GM19239 (cell line): ENCODE measurements at places on chromosomes 16 and 17.

- no peak for DNase-seq
These were observed 3.5 kb downstream of the KCNJ16 start for GRCh38 chr17:70078549-70078948.

DNA sequence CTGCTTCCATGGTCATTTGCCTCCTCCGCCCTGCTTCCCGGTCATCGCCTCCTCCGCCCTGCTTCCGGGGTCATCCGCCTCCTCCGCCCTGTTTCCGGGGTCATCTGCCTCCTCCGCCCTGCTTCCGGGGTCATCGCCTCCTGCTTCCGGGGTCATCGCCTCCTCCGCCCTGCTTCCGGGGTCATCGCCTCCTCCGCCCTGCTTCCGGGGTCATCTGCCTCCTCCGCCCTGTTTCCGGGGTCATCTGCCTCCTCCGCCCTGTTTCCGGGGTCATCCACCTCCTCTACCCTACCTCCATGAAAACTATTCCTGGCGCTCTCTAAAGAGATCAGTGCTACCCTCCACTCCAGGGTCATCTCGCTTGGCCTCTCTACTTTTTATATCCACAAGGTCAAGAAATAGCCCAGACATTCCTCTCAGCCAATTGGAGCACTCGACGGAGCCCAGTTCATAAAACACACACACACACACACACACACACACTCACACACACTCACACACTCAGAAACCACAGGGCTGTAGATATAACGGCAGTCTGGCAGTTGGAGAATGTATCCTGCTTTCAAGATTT is 44.8 kb downstream of the TRARG1 start:
- no peak for DNase-seq

GRCh38 chr16:46918905-46919792 is 35.0 kb downstream of the GPT2 start:
- peak; percentile 77 for DNase-seq

GRCh38 chr16:88554711-88555264 is 15.4 kb upstream of the ZC3H18 start:
- DNase-seq: no peak

- no peak for DNase-seq
These were observed 2.5 kb downstream of the KRTAP2-2 start for GRCh38 chr17:41052566-41052965.

DNA sequence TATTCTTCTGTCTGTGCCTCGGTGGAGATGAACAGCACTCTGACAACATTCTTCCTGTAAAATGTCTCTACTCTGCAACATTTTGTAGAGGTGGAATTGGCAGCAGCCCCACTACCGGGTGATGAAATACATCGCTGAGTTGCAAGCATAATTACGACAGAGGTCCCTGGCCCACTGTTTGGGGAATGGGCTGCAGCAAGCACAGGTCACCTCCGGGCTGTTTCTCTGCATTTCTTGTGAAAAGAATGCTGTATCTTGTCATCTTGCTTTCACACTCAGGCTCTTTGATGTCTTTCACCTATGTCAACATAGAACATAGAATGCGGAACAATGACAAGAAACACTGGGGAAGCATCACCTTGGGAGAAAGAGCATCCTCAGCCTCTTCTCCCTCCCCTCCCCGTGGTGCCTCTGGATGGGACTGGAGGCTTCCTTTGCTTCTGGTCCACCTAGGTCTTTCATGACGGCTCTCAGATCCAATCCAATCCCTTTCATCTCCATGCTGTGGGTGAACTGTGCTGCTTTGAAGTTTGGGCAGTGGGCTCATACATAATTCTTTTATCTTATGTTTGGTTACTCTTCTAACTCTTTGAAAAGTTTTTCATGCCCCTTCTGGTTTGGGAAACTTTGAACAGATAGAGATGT is 265.0 kb downstream of the PHKB start:
- no peak for DNase-seq

GRCh38 chr16:86668136-86668910 is 90.0 kb downstream of the FOXL1 start:
- DNase-seq: no peak

GRCh38 chr17:74975943-74976342 is 3.4 kb upstream of the HID1 start:
- DNase-seq: no peak

GRCh38 chr16:69424053-69424934 is at the start of gene CYB5B:
TSS of gene CYB5B (plus strand) at chr16:69424619. CDS start at chr16:69424684, 65 bp downstream.
- DNase-seq: peak; percentile 79

GRCh38 chr16:26396511-26397235 is 670.1 kb upstream of the C16orf82 start:
- no peak for DNase-seq

DNA sequence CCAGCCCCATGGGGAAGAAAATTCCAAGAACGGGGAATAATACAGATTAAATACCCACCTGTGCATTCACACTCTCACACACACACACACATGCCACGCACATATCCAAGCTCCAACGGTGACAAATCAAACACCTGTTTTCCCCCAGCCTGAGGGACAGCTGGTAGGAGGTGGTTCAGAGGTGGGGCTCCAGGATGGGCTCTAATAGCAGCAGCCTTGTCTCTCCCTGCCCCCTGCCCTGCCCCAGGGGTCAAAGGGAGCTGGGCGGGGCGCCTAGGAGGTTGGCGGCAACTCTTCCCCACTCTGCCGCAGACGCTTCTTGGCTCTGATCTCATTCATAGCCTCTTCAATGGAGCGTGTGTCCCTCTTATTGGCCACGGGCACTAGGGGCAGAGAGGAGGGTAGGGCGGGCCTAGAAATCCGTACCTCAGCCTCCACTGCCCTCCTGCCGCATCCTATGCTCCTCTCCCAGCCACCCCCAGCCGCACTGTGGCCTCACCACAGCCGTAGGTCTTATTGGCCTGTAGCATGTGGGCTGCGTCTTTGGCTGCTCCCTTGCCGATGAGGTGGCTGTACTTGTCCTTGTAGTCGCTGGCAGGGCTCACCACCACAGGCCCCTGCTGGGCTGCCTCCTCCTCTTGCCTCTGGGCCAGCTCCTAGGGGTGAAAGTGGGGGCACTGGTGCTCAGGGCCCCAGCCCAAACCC is 8.2 kb downstream of the SPAG7 start:
- DNase-seq: no peak

DNA sequence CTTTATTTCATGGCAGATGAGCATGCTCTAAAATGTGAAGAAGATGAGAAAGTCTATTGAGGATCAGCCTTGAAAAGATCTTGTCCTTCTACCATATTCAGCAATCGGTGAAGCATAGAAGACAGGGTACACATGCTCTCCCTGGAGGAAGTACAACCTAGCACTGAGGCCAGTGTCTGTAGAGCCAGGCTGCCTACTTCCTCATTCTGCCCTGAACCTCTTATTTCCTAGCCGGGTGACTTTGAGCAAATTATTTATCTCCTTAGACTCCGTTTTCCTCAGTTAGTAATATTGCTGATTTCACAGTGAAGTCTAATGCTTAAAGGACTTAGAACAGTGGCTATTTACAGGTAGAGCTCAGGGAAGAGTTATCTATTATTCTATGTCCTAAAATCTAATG is 58.4 kb downstream of the TMEM100 start:
- peak; percentile 23 for DNase-seq

DNA sequence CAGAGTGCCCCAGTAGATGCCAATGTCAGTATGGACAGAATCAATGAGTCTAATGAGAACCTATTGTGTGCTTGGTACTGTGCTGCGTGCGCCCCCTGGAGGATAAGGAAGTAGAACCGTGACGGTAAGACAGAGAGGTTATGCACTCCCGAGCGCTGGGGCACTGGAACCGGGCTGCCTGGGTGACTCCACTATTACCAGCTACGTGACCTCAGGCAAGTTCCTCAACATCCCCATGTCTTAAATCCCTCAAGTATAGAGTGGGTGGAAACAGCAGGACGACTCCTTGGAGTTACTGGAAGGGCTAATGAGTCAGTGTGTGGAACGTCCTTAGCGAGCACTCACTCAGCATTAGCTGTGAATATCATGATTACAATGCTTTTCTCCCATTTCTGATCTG is 16.2 kb downstream of the CHST4 start:
- DNase-seq: peak; percentile 35

- DNase-seq: no peak
These were observed 47.1 kb upstream of the YPEL2 start for GRCh38 chr17:59284317-59284716.

DNA sequence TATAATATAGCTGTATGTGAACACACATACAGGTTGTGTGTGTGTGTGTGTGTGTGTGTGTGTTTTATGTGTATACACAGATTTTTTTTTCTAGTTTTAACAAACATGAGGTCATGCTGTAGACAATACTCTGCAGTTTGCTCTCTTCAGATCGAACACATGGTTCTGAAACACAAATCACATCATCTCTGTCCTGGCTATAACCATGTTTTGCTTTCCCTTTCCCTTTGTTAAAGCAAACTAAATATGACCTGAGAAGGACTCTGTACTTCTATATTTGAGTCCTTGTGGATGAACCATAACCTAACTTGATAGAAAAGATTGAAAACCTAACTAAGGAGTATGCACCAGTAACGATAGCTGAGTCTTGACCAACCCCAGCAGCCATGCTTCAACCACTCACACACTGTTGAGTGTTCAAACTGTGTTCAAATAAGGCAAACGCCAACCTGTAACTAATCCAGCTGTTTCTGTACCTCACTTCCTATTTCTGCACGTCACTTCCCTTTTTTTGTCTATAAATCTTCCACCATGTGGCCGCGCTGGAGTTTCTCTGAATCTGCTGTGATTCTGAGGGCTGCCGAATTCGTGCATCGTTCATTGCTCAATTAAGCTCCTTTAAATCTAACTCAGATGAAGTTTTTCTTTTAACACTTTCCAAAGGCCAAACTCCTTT is 303.8 kb downstream of the HS3ST3B1 start:
- DNase-seq: no peak

DNA sequence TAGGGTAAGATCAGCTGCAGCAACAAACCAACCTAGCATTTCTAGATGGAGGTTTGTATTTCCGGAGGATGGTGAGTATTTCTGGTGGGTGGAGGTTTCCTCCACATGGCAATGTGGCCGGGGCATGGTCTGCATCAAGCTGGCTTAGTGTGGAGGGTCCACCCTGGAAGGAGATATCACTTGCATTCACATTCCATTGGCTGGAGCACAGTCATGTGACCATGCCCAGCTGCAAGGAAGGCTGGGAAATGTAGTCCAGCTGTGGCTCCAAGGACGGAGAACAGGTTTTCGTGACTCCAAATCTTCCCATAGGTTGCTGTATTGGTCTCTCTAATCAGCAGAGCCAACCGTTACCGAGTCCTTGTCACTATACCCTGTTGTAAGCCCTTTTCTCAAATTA is 68.7 kb downstream of the RAI1 start:
- DNase-seq: peak; percentile 63

DNA sequence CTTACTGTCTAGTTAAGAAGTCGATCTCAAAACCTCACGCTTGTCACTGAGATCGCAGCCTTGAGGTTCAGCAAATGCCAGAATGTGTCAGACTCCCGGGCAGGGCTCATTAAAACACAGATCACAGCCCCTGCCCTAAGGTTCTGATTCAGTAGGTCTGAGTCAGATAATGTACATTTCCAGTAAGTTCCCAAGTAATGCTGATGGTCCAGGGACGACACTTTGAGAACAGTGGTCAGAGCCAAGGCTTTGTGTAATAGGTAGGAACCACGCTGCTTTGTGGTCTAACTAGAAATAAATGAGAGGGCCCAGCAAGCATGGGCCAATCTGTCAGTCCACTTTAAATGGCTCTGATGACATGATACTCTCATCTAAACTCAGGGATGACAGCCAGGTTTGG is 228.6 kb downstream of the ZFHX3 start:
- DNase-seq: no peak

- DNase-seq: peak; percentile 89
These were observed at the start of gene KSR1 for GRCh38 chr17:27455914-27456680. TSS of gene KSR1 (plus strand) at chr17:27456448. CDS start at chr17:27456644, 196 bp downstream.

DNA sequence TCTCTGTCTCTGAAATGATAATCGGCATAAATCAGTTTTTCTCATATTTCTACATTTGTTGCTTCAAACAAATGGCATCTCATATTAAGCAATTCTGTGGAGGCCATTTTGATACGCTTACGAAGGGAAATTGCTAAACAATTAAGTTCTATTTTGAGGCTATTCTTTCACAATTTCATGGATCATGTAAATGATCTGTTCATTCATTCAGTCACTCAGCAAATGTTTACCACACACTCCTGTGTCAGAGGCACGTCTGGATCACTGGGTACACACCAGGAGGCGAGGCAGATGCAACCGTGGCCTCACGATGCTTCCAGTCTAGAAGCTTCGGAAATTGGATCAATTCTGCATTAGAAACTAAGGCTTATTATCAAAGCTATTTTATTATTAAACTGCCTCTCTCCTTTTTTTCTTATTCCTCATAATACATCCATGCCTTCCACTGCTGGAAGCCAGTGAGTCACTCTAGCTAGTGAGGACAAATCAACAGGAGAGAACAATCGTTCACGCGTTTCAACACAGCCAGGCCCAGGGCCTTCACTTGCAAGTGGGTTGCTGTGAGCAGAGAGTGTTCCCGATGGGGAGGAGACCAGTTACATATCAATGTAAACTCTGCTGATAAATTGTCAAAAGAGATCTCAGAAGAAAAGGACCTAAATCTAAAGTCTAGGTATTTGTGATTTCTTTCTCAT is 11.3 kb upstream of the SLC39A11 start:
- DNase-seq: no peak

GRCh38 chr17:68277807-68278206 is 13.1 kb downstream of the SLC16A6 start:
- no peak for DNase-seq

DNA sequence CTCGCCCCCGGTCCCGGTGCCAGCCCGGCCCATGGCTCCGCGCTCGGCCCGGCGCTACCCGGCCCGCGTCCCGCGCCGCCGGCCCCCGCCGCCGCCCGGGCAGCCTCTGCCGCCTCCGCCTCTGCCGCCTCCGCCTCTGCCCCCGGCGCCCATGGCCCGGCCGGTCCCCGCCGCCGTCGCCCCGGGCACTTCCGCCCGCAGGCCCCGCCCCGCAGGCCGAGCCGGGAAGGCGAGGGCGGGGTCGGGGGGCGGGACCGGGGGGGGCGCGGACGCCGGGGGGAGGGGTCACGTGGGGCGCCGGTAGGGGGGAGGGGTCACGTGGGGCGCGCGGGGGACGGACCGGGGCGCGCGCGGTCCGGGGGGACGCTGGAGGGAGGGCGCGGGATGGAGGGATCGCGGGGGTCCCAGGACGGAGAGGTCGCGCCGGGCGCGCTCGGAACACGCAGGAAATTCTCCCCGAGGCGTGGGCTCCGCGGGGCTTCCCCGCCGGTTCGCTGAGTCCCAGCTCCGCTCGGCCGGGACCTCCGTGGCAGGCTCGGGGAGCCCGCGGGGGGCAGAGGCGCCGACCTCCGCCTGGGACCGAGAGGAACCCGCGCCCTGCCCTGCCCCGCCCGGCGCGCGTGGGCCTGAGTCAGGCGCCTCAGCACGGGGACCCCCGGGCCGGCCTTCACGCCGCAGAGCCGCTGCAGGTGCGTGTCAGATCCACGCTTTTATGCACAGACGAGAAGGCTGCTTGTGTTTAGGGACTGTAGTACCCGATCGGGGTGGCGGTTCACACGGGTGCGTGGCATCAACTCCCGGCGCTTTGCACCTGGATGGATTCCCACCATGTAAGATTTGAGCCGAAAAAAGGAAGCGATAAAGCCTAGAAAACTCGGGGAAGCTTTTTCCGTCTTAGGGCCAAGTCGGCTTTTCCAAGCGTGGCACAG is at the start of gene PGAP6:
TSS of gene PGAP6 (minus strand) at position 190 of the 929 bp plus-strand sequence. CDS start at position 33, 157 bp downstream.
- DNase-seq: peak; percentile 95

GRCh38 chr17:21129023-21129681 is 2.4 kb downstream of the DHRS7B start:
- no peak for DNase-seq

- peak; percentile 91 for DNase-seq
These were observed at the start of gene BAHCC1 for GRCh38 chr17:81394921-81395599. TSS of gene BAHCC1 (plus strand) at chr17:81395457. CDS start at chr17:81399740, 4,283 bp downstream.
